ENCODE measurements at places on chromosomes 2 and 18.

DNA sequence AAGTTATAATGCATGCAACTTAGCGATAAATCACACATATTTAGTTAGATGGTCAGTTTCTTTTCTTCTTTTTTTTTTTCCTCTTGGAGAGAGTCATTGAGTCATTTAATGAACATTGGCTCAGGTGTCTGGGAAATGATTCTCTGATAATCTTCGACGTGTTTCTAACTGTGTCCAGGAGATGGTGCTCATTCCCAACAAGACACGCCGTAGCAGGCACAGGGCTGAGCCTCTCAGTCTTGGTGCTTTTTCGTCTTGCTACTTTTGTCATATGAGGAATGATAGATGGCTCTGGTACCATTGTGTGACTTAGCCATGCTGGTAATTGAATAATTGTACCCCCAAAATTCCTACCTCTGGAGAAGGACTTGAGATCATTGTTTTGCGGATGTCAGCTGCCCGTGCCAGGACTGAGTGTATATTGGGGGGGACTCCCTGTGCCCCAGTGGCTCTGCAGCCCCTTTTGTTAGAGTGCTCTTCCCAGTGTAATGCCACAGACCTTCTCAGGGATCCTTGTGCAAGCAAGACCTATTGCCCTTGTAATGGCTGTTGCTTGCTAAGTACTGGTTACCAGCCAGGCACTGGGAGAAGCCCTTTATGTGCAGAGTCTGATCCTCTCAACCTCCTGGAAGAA is 107.6 kb upstream of the CYRIA start:
- DNase-seq: peak; percentile 24

DNA sequence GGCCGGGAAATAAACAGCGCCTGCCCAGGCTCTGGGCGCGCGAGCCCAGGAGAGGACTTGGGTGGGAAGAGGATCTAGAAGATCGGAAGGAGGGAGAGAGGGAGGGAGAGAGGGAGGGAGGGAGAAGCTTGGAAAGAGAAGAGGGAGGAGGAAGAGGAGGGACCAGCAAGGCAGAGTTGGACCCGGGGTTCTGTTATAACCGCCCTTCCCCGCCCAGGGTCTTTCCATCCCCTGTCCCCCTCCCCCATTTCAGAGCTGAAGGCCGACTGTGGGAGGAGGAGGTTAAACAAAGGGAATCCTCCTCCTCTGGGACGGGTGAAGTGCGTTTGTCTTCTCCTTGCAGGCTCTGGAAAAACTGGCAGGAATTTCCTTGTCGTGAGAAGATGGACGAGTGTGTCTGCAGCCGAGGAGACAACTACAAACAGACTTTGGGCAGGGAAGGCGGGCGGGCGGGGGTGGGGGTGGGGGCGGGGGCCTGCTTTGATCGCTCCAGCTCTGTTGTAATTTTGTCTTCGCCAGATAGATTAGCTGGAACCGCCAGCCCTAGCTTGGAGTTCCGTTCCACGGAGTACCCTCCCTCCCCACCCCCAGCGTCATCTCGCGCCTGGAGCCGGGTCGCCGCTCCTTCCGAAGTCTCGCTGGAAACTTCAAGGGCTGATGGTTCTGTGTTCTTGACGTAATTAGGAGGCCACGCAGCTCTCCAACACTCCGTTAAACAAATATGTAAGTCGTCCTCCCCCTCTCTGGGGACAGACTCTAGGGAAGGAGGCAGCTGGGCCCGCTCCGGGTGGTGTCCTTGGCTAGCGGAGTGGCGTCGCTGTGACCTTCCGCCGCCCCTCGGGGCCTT is 6.4 kb upstream of the SP9 start:
- DNase-seq: no peak

DNA sequence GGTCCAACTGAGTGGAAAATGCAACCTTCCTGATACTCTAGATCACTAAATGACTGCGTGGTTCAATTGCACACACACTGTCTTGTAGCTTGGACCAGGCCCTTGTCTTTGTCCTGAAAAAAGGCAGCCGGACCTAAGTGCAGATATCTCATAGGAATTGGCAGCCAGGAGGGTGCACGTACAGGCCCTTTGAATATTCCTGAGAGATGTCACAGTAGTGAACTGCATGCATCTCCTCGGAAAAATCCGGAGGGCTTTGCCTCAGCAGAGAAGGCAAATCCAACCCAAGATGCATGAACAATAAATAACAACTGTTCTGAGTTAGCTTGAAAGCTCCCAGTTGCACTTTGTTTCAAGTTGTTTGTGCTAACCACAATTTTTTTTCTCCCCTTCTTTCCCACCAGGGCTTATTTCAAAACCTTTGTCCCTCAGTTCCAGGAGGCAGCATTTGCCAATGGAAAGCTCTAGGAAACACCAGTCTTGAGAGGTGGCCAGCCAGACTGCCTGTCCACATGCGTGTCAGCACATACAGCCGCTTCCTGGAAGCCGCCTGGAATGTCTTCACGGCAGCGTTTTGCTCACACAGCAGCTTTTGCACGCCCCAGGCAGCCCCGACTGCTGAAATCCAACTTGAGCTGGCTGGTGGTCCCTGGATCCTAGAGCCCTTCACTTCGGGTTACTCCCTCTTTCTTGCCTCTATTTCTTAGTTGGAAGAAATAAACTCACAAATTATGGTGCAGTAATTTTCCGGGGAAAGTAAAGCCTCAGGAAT is 54.4 kb upstream of the FOSL2 start:
- no peak for DNase-seq

- no peak for DNase-seq
Observed at GRCh38 chr2:241946306-241947003, 76.9 kb downstream of the RTP5 start.

DNA sequence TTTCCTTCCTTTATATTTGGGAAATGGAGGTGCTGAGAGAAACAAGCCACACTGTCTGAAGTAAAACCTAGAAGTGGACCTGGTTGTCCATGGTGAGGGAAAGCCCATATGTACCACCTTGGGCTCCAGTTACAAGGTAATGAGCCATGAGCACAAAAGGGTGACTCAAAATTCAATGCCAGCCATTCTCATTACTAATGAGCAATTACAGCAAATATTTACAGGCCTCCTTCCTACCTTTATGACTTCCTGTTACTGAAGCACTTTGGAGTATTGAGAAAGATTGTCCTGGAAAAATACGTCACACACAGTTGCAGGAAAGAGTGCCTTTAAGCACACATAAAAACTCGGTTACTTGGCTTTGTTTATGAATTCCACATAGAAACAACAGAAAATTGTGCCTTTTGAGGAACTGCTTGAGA is 9.1 kb downstream of the EPAS1 start:
- DNase-seq: no peak

DNA sequence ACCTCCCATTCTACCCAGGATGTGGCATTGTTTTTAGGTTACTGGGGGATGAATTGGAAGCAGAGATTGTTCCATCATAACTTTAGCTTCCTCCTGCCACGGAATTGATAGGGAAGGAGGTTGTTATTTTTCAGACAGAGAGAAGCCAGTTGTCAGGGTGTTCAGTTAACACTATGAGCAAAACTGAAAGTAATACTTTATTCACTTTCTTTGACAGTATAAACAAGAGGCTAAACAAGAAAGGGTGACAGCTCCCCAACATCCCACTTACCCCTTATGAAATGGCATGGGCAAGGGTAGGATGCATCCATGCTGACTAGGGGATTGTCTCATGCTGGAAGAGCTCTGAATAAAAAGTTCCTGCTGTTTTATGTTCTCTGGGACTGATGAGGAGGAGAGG is 36.4 kb upstream of the GAREM1 start:
- no peak for DNase-seq

GRCh38 chr2:174631009-174631981 is 33.7 kb upstream of the WIPF1 start:
- peak; percentile 69 for DNase-seq

GRCh38 chr18:44914028-44914427 is 233.3 kb downstream of the SETBP1 start:
- no peak for DNase-seq

GRCh38 chr2:187550857-187551256 is 3.4 kb downstream of the TFPI start:
- DNase-seq: no peak

DNA sequence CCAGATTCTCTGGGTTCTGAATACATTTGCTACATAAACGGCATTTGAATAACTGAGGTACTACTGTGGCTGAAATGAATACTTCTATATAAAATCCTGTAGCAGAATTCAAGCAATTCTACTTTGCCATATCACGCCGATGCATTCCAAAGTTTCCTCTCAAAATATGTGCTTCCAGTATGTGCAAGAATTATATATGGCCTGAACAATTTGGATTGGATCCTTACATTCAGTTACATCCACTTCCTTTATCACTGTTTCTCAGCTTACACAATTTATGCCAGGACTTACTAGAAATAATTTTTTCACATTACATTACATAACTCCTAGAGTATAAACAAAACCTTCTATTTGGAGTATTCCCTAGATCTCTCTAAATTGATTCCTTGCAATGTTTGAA is 46.3 kb upstream of the STAT4 start:
- no peak for DNase-seq

- DNase-seq: no peak
Observed at GRCh38 chr2:216858312-216858711, 1.6 kb downstream of the TNP1 start.

DNA sequence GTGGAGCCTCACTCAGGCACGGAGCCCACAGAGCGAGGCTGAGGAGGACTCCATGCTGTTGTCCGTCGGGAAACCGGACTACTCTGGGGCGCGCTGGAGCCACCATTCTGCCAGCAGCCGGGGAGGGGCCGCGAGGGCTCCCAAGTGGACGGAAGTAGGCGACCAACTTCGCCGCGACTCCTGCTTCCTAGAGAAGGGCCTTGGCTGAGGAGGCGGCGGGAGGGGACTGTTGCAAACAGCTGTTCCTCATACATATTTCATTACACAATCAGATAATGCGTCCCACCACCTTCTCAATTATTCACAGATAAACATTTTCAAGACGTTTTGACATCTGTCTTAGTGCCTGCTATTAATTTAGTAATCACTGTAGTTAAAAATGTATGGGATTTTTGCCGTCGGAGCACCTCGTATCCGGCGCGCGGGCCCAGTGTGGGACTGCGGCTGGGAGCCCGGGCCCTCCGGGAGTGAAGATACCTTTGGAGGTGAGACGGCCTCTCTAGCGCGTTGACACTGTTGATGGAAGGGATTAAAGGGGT is 11.7 kb upstream of the SIX3 start:
- no peak for DNase-seq

GRCh38 chr18:48388478-48388877 is 20.7 kb downstream of the ZBTB7C start:
- DNase-seq: no peak

DNA sequence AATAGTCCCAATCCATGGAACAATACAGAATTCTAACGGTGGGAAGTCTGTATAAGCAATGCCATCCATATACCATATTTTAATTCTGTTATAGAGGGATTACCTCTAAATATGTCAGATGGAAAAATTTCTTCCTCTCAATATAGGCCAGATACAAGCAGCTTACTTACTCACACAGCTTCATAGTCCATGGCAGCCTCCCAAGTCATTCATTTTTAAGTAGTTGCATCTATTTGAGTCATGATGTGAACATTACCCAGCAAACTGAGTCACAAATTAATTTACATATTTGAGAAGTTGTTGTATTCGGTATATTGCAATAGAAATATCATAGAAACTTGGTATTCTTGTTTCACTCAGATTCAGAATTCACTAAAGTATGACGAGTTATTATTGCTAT is 20.3 kb downstream of the TBR1 start:
- peak; percentile 55 for DNase-seq

DNA sequence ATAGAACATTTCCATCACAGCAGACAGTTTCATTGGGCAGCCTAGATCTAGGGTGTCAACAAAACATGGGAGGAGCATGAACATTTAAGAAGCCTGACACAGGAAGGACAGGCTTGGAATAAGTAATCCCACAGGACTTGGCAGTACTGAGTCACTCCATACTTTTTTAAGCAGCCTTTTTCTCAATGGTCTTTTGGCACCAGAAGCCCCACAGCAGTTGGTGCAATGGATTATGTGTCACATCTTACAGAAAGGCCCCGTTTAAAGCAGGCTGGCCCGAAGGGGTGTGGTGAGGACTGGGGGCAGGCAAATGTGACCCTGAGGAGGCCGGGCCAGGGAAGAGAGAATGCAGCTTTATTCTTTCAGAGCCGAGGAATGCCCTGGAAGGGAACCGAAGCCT is 26.6 kb downstream of the SPTBN1 start:
- DNase-seq: peak; percentile 32

GRCh38 chr2:69781321-69782248 is 39.7 kb downstream of the ANXA4 start:
- DNase-seq: no peak

- peak; percentile 37 for DNase-seq
Observed at GRCh38 chr2:51995293-51995692, 963.4 kb upstream of the NRXN1 start.

DNA sequence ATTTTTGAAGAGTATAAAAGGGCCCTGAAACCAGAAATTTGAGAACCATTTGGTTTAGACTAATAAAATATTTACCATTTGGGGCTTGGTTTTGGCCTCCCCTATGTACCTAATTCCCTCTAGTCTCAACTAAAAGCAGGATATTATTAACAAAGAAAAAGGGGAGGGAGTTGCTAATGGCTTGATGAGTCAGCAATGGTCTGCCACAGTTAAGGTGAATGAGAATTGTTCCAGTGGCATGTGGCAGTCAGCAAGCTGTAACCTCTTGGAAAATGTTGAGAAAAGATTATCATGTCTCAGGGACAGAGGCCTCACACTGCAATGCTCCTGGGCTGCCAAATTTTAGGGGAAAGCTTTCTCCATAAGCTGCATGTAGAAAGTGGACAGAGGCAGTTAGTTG is 20.1 kb upstream of the SLC39A10 start:
- DNase-seq: no peak

GRCh38 chr2:535222-535621 is 142.0 kb downstream of the TMEM18 start:
- DNase-seq: no peak

DNA sequence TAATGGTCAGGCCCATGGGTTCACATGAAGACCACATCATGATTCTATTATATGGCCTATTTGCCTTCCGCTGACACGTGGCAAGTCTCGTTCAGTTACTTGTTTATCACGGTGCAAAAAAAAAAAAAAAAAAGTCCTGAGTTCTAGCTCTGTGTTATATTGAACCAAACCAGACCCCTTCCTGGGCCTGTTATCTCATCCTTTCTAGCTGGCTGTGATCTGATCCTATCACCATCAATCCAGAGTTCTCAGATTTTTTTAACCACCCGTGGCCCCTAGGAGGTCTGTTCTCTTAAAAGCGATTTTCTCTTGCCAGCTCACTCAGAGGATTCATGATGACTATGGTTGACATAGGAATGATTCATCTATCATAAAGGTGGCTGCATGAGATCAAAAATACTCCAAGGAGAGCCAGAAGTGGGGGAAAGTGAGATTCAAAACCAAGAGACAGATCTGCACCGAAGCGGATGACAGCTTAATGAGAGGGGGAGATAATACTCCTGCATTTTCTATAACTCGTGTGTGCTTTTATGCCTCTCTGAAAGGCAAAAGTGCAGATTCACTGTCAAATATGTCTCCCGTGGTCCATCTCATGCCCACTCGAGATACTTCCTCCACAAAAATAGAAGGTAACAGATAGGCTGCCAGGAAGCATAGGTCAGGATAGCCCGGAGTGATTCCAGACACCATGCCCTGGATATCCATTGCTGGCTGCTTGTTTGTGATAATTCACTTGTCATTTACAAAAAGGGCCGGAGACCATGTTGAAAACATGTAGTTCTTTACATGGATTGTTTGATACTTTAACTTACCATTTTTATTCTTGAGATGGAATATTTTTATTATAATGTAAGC is 505.7 kb upstream of the KLHL29 start:
- DNase-seq: no peak

All from amniotic stem cell (primary cell).